ENCODE measurements at places on chromosomes 6 and 20. TPM values are rescaled to one million over a fixed set of nuclear protein-coding genes. Genes with fewer than 3 reads are reported as not detected.

GRCh38 chr20:49699200-49699992, 14.3 kb downstream of the B4GALT5 start:
- DNase-seq = no peak

DNA sequence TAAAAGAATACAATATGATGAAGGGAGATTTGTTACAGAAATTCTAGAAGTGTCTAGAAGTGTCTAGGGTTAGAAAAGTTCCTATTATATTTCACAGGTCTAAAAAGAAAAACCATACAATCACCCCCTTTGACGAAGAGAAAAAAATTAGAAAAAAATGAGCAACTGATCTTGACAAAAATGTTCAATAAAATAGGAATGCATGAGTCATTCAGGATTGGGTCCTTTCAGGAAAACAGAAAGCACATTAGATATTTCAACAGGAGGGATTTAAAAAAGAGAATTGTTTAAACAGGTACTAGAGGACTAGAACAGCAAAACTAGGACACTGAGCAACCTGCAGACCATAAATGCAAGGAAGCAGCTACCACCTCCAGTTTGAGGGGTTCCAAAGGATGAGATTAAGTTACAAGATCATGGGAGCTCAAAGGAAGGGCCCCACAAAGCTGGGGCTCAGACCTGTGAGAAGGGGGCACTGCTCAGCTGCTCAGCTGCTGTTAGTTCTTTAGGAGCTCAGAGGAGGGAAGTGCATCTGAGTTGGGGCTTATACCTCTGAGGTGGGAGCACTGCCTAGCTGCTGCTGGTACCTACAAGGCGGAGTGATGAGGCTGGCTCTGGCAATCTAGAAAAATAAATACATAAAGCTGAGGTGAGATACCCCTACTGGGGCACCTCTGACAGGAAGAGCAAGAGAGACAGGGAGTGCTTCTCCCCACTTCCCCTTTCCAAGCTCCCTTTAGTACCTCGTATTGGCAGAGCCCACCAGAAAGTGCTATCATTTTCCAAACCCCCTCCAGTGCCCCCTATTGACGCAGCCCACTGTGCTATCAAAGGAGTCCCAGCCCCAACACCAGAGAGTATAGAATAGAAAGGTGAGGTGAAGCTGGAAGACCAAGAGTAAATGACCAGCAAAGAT, 27.1 kb upstream of the BEND6 start:
- DNase-seq = no peak

DNA sequence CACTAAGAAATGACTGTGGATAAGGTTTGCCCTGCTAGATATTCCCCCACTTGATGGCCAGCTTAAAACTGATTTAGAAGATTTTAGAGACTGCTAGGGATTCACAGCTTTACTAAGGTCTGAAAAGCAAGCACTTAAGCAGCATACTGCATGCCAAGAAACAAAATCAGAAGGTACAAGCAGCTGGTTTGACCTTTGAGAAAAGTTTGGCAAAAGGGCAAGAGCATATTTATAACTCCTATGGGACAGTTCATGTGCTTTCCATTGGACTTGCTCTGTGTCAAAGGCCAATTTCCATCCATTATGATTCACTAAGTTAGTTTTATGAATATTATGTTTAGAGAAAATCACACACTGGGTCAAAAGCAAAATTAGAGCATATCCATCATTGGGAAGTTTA, 402.8 kb downstream of the PKHD1 start:
- DNase-seq = no peak

GRCh38 chr6:132391391-132392269, 9.6 kb downstream of the MOXD1 start:
- peak; percentile 88 for DNase-seq

DNA sequence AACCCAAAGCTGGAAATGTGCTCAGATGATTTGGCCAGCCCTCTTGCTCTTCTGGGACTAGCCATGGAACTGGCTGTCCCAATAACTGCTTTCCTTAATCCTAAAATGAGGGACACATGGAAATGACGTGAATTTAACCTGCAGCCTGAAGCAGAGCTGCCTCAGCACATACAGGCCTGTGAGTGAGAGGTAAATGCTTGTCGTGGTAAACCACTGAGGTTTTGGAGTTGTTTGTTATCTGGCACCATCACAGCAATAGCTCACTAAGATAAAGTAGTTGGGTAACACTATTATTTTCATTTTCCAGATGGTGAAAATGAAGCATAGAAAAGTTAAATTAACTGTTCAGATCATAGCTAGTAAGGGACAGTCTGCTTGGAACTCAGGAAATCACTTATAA, 333.4 kb upstream of the CHD6 start:
- no peak for DNase-seq

- DNase-seq = peak; percentile 72
Measured at GRCh38 chr6:155011809-155012291, 16.7 kb downstream of the TIAM2 start.

DNA sequence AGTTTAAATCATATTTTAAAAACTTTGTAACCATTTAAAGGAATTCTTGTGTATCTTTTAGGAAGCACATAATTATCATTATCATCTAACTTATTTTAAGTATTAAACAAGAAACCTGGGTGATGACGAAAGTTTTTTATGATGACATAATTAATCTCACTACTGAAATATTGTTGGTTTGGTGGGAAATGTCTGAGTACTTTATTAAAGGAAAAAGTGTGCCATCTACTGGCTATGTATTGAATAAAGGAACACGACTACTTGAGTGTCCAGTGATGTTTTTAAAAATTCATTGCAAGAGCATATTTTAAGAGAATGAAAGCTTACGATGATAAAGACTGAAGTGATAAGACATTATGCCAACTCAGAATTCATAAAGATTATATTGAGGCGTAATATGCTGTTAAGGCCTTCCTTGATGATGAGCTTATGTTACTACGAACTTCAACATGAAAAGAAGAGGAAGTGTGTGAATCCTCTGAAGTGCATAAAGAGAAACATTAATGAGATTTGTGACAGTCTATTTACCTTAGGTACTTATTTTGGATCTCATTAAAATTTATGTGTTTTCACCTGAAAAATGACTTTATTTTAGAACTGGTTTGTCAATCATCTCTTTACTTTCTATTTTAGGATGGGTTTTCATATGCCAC, 12.0 kb upstream of the TRMT11 start:
- DNase-seq = peak; percentile 43

DNA sequence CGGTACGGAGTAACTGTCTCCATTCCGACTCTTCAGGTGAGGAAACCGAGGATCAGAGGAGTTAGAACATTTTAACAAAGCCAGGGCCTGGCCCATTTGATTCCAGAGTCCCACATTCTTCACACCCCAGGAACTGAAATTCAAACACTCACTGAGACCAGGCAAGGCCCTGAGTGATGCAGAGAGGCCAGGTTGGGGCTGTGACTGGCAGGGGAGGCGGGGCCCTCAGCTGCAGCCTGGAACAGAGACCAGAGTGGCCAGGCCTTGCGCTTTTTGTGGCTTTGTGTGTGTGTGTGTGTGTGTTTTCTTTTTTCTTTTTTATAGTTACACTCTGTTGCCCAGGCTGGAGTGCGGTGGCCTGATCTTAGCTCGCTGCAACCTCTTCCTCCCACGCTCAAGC, 57.2 kb downstream of the BCAS4 start:
- no peak for DNase-seq

DNA sequence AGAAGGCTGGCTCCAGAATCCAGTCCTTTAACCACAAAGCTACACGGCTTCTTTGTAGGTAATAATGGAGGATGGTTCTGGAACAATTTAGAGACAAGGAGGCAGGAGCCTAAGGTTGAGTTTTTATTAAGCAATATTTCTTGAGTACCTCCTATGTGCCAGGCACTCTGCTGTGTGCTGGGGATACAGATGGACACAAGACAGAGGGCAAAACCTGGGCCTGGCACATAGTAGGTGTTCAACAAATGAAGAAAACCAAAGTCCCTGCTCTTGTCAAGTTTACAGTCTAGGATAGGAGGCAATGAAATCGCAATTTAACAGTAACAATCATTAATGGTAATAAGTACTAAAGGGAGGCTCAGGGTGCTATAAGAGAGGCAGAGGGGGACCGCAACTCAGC, 17.4 kb downstream of the CCM2L start:
- DNase-seq = no peak

DNA sequence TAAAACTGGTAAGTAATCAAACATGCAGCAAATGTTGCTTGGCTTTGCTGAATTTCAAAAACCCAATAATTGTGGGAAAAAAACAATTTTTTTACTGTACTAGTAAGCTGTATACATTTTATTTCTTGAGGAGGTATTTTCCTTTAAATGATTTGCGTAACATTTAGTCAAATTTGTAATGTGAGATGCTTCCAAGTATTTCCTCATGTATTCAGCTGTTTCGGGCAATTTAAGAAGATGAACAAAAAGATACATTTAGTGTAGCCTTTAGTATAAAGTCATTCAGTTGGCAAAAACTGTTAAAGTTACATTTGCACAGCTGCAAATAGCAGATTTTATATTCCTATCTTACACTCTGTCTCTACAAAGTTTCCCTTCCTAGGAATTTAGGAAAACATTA, 186.1 kb upstream of the SCGN start:
- peak; percentile 60 for DNase-seq

DNA sequence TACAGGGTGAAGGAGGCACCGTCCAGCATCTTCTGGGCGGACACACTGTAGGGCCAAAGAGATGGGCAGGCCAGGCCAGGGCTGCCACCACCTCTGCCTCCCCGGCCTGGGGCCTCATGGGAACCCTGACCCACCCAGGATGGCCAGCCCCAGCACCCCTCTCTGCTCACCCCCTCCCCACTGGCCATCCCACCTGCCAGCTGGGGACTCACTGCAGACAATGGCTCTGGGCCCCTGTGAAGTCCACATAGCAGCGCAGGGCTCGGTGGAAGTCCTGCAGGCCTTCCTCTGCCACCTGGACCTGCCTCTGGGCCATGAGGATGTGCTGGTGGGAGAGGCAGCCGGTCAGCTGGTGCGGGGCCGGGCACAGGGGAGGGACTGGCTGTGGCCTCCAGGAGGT, 3.6 kb upstream of the C20orf144 start:
- DNase-seq = no peak

DNA sequence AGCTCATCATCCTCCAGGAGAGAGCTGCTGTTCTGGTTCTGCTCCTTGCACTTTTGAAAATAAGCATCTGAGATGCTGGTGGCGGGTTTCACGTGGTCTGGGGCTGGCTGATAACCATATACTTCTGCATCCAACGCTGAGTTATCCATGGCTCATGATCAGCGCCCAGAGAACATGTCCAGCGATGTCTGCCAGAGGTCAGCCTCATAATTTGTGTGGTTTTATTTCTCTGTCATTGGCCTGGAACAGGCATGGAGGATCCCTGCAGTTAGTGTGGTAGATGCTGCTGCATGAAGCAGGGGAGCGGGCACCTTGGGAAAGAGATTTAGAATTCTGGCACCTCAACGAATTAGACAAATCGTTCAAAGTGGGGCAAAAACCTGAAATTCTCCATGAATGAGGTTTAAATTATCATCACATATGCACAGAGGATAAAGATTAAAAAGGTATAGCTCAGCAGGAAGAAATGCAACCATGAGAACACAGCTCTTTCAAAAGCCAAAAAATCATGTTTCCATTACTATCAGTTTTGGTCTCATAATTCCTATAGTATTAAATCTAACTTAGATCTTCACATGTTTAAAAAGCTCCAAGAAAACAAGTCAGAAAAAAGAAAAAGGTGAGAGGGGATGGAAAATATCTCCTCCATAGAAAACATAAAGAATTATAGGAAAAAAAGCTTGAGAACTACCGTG, 157.2 kb downstream of the SOD2 start:
- peak; percentile 71 for DNase-seq

The BNIP5 gene
- 0.10 TPM for total RNA-seq

The SEL1L2 gene
- not detected for total RNA-seq

The SDC4 gene
- 48.8 TPM for total RNA-seq

The SLC4A11 gene
- 0.59 TPM for total RNA-seq

The SRSF3 gene
- 147 TPM for total RNA-seq

The FAM162B gene
- total RNA-seq = 5.1 TPM

The MMUT gene
- total RNA-seq = 24.9 TPM

The TCP11 gene
- total RNA-seq = 0.30 TPM

The ACTL10 gene
- 0.49 TPM for total RNA-seq

The RIPOR2 gene
- total RNA-seq = 13.6 TPM
